A549 treated with dexamethasone at 1 μM for 4 hours (cell line): ENCODE measurements at places on chromosomes 2 and 18. TPM values are rescaled to one million over a fixed set of nuclear protein-coding genes. Genes with fewer than 3 reads are reported as not detected.

Gene LIMS4
- total RNA-seq, result 0.39 to 0.62 TPM (median 0.48 TPM) in 5 replicates

Gene G6PC2
- total RNA-seq, result not detected in 5 replicates

Gene MYO1B
- total RNA-seq, result 52.3 to 60.1 TPM (median 55.9 TPM) in 5 replicates

Gene TBC1D8
- total RNA-seq, result 69.1 to 105 TPM (median 82.0 TPM) in 5 replicates

Gene RAX
- not detected in 5 replicates for total RNA-seq

Gene AKAIN1
- total RNA-seq, result not detected in 5 replicates

Gene CAPN14
- total RNA-seq, result 0.04 to 0.06 TPM (median 0.05 TPM) in 4 of 5 replicates, not detected in the other

Gene INO80C
- 24.5 to 27.9 TPM (median 25.4 TPM) in 5 replicates for total RNA-seq

Gene RMDN2
- total RNA-seq, result 4.8 to 5.5 TPM (median 5.0 TPM) in 5 replicates

Gene KCNG2
- total RNA-seq, result not detected in 5 replicates
